H1 (cell line): ENCODE measurements at places on chromosomes 5 and 9. TPM values are rescaled to one million over a fixed set of nuclear protein-coding genes. Genes with fewer than 3 reads are reported as not detected.

DNA sequence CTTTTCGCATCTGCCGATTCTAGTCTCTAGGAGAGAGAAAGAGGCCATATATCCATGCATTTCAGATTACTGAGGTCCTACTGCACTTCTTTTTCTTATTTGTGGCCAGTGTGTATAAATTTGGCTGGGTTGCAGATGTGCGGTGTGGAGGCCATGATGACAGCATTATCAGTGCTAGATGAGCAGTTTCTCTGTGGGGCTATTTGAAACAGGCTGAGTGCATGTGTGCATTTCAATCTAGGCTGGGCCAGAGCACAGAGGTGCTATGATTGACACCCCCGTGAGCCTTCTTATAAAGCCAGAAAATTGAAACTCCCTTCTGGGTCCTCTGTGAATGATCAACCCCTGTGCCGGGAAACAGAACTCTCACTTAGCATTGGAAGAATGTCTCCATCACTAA is 70.0 kb downstream of the TMEM252 start:
- DNase-seq, result no peak

- no peak for DNase-seq
These were observed 106.0 kb upstream of the RPS23 start for GRCh38 chr5:82384034-82384750.

DNA sequence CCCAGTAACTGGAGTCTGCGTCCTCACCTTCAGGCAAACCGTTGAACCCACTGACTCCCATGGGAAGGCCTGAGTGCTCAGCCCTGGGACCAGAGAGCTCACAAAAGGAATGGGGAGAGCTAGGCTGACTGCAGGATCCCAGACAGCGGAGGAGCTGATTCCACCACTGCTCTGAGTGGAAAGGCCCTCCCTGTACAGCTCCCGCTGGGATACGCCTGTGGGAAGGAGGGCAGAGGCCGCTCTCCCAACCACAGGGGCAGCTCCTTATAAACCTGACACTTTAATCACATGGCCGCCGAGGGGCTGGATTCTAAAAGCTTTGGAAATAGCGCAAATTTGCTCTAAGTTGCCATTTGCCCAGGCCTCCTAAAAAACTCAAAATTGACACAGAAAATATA is 37.1 kb downstream of the DBH start:
- no peak for DNase-seq

The SLC4A9 gene
- 0.15 and 0.28 TPM in 2 replicates for total RNA-seq

GRCh38 chr9:17433526-17433925 is 145.3 kb upstream of the SH3GL2 start:
- DNase-seq, result no peak

GRCh38 chr9:78363221-78363620 is 66.3 kb downstream of the PSAT1 start:
- no peak for DNase-seq

The CARD9 gene
- total RNA-seq, result 0.88 and 1.1 TPM in 2 replicates

The ZDHHC11B gene
- total RNA-seq, result 1.9 and 2.5 TPM in 2 replicates

DNA sequence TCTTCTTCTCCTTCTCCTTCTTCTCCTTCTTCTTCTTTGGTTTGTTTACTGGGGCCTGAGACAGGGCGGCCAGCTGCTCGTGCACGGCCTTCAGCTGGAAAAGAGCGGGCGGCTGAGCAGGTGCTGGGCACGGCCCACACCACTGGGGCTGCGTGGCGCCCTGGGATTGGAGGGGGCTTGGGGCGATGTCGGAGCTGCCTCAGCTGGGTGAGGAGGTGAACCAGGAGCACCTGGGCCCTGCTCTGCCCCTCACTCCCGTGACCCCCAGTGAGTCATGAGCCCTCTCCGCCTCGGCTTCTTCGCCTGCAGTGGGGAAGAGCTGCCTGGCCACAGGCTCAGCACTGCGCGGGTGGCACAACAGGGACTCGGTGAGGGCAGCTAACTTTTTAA is 14.9 kb downstream of the BRD3OS start:
- no peak for DNase-seq

The PFN3 gene
- not detected in 2 replicates for total RNA-seq

- DNase-seq, result no peak
These were observed 122.6 kb downstream of the TMEM38B start for GRCh38 chr9:105816981-105817380.

The TMEM174 gene
- not detected in 2 replicates for total RNA-seq

GRCh38 chr5:181163487-181164075 is 16.2 kb downstream of the OR2V2 start:
- DNase-seq, result no peak

- no peak for DNase-seq
These were observed 3.3 kb downstream of the NACC2 start for GRCh38 chr9:136091582-136092352.

- no peak for DNase-seq
These were observed 520.1 kb upstream of the SMC2 start for GRCh38 chr9:103574056-103574455.

The GOLGA1 gene
- total RNA-seq, result 6.5 and 9.6 TPM in 2 replicates

The RAPGEF1 gene
- 73.8 and 78.9 TPM in 2 replicates for total RNA-seq

The PCDHAC1 gene
- 4.5 and 5.0 TPM in 2 replicates for total RNA-seq

The MBLAC2 gene
- 5.7 and 6.7 TPM in 2 replicates for total RNA-seq

The ZBTB6 gene
- total RNA-seq, result 9.3 and 10.0 TPM in 2 replicates

DNA sequence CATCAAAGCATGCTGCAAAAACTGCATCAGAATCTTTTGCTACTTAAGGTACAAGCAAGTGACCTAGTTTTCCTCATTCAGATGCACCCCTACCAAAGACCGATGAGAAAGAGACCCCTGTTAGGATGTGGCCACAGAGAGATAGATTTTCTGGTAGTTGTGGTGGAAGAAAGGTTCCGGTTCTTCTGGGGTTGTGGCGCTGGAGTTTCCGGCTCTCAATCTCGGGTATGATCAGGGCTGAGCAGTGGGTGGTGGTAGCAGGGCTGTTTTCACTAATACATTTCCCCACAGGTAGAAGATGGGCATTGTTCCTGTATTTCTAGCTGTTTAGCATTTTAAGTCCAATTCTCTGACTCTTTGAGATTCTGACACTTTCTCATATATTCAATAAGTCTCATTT is 58.4 kb downstream of the PCSK1 start:
- DNase-seq, result no peak
